ENCODE measurements at places on chromosomes 3 and 15.
A peak's percentile ranks its signal among the peaks of the same experiment; 100 is the strongest.

DNA sequence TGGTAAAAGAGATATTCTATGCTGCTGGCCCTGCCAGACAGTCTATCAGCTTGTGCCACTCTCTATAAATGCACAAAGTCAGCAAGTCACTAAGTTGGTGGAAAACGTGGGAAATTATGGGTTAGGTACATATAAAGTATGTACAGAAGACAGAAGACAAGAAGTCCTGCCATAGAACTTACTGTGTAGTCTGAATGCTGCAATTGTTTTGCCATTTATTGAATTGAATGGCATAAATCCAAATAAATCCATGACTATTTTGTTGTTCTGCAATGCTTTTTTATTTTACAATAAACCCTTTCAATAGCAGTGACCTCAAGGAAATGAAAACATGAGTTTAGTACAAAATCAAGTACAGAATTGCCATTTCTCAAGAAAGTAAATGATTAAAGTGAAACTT, 34.1 kb upstream of the TM4SF1 start:
- no peak for DNase-seq

GRCh38 chr15:63971904-63972303, 74.4 kb downstream of the DAPK2 start:
- DNase-seq, result no peak

GRCh38 chr3:10198761-10199649, 34.3 kb downstream of the IRAK2 start:
- DNase-seq, result no peak

DNA sequence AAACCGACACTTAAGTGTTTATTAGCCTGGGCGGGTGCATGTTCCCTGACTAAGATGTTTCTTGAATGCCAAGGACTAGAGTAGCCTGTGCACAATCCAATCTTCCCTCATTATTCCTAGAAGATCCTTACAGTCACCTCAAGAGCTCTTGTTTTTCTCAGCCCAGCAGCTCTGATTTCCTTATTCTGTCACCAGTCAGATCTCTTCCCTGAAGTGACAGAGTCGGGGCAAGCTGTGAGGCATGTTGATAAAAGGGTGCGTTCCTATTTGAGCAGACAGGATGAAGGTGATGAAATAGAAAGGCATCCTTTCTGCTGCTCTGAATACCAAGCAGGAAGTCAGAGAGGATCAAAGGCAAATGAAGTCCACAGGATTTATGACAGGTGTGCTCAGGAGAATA, 125.6 kb upstream of the MCTP2 start:
- DNase-seq, result no peak

- no peak for DNase-seq
Observed at GRCh38 chr3:14304101-14305045, 98.0 kb upstream of the SLC6A6 start.

- no peak for DNase-seq
Observed at GRCh38 chr3:121883507-121883906, 10.7 kb upstream of the SLC15A2 start.

GRCh38 chr3:135690664-135691063, 274.9 kb upstream of the PPP2R3A start:
- no peak for DNase-seq

DNA sequence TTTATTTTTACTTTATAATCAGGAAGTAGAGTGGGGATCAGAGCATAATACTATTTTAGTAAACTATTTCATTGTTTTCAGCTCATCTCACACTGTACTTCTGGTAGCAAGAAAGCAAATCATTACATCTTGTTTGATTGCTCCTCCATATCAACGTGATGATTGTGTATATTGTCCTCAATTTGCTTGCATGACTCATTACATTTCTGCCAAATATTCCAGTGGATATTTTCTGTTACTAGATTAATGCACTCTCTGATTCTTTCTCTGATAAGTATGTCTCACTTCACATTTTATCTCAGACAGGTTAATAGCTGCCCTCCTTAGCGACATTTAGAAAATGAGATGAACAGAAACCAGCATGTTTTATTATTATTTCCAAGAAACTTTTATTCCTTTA, 1145.3 kb downstream of the OTOL1 start:
- no peak for DNase-seq

DNA sequence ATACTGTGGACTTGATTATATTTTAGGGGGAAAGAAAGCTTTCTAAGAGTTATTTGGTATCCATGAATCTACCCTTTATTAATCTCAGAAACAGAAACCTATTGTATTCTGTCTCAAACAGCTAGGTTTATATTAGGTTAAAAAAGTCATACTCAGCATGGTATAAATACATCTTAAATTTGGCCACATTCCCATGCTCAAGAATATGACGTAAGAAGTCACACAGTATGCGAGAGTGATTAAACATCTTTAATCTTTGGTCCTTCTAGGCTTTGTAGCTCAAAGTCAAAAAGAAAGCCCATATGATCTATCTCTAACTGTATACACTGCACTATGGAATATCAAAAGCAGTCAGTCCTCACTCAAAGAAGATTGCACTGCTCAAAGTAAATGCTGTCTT, 131.4 kb downstream of the EPHA3 start:
- no peak for DNase-seq

GRCh38 chr3:23319366-23320312, 116.5 kb downstream of the UBE2E2 start:
- no peak for DNase-seq

- DNase-seq, result no peak
Observed at GRCh38 chr3:97680210-97680609, 84.3 kb upstream of the ARL6 start.

GRCh38 chr15:43294091-43294706, 27.5 kb upstream of the TGM5 start:
- no peak for DNase-seq

DNA sequence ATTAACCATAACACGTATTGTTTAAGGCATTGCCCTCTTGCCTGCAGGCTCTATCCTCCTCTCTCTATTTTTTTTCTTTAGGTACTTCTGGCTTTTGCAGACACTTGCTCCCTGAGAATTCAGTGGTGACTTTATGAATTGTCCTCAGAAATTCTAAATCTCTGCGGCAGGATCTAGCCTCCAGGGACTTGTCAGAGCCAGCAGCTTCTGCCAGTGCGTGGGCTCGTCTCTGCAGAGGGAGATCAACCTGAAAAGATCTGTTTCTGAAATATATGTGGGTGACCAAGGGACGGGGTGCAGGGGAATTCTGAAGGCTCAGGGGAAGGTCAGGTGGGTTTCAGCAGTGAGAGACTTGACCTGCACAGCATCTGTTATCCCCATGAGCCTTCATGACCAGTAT, 326.1 kb upstream of the LRRFIP2 start:
- no peak for DNase-seq

- no peak for DNase-seq
Observed at GRCh38 chr15:69755551-69756310, 303.1 kb downstream of the RPLP1 start.

DNA sequence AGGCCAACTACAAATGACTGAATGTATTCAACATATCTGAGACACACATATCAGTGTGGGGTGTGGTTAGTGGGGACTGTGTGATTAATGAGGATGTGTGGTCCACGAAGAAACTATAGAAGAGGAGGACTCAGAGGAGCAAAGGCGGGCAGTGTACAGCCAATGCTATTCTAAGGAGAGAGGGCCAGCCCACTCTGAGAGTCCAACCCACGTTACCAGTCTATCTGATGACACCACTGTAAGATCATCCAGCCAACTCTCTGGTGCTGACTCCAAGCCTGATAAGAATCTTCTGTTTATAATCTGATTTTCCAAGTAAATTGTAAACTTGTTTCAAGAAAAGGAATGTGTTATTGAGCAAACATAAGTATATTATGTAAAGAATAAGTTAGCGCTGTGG, 47.2 kb downstream of the MCF2L2 start:
- no peak for DNase-seq

DNA sequence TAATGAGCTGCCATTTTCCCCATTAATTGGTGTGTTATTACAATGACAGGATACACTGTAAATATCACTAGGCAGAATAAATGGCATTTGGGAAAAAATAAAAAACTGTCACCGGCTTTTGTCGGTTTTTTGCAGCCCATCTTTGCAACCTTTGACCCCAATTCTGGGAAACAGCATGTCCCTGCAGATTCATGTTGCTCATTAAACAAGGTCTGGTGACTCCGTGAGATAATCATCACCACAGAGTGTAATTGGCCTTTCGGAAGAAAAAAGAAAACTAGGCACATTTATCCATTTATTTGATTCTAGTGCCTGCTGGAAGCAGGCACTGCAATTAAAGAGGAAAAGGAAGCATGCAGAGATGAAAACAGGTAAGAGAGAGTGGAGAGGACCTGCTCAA, 64.5 kb downstream of the TRAT1 start:
- DNase-seq, result no peak

DNA sequence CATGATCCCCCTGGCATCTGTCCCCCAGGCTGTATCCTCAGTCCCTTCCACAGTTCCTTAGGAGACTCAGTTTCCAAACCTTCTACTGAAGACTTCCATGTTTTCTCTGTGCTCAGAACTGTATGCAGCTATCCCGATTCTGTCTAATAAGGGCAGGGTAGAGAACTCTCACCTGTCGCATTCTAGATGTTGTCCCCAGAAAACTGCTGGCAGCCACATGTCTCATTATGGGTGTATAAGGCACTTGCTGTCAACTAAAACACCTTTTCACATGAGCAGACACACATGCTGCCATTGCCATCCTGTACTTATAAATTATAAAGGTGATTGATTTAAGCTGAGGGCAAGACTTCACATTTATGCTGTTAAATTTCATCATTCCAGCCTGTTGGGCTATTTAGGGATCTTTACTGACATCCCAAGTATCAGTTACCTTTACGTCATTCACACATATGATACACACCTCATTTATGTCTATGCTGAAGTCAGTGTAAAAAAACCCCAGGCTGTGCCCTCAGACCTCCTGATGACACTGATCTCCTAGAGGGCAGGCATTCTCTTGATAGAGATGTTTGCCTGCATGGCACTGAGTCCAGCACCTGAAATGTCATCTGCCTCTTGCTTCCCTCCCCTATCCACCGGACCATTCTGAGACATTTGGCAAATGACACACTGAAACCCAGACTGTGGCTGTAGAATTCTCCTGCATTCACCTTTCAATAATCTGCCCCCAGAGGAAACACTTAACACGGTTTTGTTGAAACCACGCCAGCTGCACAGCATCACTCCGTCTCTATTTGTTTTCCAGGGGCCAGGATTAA, 35.8 kb downstream of the BTD start:
- DNase-seq, result no peak

DNA sequence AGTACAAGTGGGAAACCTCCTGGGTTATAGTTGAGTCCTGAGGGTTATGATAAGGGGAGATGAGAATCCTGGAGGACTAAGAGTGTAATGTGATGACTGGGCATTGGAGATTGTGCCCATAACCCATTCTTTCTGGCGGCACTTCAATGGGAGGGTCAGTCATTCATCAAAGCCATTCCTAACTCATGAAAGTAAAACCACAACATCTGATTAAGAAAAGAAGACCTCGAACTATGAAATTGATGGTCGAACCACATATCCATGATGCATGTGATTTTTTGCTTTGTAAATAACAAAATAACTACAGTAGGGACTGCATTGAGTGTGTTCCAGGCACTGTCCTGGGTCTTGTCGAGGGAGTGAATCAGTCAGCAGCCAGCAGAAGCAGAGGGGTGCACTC, 215.1 kb downstream of the SHQ1 start:
- DNase-seq, result no peak

DNA sequence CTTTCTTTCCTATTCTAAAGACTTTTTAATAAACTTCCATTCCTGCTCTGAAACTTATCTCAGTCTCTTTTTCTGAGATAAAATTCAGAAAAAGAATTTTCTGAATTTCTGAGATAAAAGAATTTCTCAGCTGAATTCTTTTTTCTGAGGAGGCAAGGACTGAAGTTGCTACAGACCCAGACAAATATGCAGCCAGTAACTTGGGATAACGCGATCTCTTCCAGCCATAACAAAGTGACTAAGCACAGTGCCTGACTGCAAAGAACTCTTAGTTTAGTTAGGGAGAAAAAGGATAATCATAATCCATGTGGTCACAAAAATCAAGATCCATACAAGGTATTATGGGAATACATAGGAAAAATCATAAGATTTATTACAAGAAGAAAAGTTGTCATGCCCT, 222.0 kb upstream of the GAP43 start:
- DNase-seq, result no peak

DNA sequence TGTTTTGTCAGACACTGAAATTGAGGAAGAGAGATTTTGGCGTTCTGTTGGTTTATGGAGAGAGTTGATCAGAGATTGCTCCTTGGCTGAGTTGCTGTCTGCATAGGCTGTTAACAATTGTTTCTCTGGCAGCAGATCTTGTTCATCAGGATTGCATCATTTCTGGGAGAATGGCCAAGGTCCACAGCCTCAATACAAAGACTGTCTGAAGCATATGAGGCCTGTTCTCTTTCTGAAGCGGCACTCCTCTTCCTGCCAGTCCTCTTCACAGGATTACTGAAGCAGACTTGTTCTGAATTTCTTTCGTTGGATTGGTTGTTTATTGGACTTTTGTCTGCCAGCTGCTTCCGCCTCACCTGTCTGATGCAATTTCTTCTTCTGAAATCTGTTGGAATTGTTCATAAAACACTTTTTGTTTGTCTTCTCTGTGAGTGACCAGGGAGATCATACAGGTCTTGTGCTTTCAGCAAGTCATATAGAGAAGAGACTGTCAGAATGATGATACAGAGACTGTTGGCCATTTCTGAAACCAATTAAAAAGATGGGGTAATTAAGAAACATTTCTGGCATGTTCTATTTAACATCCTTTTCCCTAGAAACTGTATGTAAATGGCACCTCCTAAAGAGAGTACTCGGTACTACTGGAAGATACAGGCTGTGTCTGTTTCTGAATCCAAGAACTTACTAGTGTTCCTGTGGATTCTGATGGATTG, 25.5 kb downstream of the SETD5 start:
- DNase-seq, result peak; percentile 95

GRCh38 chr15:69780374-69780773, 317.3 kb downstream of the TLE3 start:
- no peak for DNase-seq
